NCI-H2081 (cell line): ENCODE measurements at places on chromosomes 7 and 10.

DNA sequence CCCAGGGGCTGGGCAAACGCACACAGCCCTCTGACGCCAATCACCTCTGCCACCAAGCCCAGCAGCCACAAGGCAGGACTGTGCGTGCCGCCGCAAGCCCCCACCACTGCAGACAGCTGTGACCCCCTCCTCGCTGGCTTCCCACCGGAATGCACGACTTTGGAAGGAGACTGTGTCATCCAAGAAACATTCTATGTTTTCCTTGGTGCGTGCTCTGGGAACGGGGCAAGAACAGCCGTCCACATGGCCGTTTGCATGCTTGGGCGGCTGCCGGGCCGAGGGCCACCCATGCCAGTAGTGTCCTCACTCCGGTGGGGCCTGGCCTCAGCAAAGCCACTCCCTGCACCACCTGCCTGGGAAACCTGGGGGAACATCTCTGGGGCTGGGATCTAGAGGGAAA is 17.6 kb upstream of the ELN start:
- no peak for DNase-seq

GRCh38 chr10:113557424-113557862 is 4.6 kb downstream of the HABP2 start:
- no peak for DNase-seq

DNA sequence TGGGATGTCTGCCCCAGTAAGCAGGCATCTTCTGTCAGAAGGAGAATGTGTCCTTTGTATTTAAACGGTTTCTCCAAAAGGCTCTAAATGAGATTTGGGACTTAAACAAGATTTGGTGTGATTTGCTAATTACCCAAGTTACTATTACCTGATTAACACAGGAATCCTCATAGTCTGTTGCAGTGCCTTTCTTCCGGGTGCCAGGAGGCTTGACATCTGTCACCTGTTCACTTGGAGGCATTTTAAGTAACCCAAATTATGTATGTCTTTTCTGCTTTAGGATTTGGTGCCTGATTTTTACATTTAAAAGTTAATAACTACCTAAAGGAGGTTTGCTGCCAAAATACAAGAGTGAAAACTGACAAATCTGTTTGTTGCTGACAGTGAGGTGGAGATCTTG is 587.9 kb upstream of the GALNT17 start:
- no peak for DNase-seq

- DNase-seq = no peak
Measured at GRCh38 chr10:44416021-44416771, 31.3 kb upstream of the CXCL12 start.

GRCh38 chr10:100987685-100988049 is 324 bp downstream of the TWNK start:
- DNase-seq = no peak

DNA sequence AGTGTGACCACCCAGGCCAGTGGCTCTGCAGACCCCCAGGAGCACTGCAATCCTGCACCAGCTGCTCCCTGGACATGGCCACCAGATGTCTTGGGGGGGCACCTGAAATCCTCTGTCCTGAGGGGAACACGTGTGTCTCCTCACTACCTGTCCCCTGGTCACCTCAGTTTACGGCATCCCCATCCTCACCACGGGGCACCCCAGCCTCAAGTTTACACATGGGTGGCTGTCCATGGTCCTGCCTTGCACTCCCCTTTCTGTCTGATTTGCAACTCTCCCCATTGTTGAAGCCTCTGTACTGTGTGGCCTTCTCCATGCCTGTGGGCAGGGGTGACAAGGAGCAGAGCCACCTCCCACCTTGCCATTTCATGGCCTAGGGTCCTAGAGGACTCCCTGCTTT is 67.2 kb downstream of the RAMP3 start:
- DNase-seq = no peak

DNA sequence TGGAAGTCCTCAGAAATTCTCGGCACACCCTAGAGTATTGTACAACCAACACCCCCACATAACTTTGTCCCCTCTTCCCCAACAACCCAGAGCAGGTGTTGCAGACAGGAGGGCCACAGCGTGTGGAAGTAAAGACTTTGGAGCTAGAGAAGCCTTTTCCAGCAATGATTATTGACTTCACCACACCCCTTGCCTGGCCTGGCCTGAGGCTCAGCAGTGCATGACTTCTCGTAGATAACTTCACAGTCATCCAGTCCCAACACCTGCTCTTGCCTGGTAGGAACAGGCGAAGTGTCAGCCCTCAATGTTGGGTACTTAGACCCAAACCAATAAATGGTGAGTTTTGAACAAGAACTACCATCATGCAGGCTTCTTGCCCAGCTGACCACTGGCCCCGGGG is 36.7 kb downstream of the GOT1 start:
- DNase-seq = no peak

- DNase-seq = no peak
Measured at GRCh38 chr7:34096777-34097176, 191.4 kb downstream of the BMPER start.
